NCI-H510A treated with DMSO at 0.1 percent for 48 hours (cell line): ENCODE measurements at places on chromosomes 3 and 15.

GRCh38 chr3:13134879-13135206 lies 61.6 kb upstream of the IQSEC1 start:
- DNase-seq = no peak

- DNase-seq = no peak
These were observed 31.3 kb downstream of the TARS3 start for GRCh38 chr15:101692801-101693598.

DNA sequence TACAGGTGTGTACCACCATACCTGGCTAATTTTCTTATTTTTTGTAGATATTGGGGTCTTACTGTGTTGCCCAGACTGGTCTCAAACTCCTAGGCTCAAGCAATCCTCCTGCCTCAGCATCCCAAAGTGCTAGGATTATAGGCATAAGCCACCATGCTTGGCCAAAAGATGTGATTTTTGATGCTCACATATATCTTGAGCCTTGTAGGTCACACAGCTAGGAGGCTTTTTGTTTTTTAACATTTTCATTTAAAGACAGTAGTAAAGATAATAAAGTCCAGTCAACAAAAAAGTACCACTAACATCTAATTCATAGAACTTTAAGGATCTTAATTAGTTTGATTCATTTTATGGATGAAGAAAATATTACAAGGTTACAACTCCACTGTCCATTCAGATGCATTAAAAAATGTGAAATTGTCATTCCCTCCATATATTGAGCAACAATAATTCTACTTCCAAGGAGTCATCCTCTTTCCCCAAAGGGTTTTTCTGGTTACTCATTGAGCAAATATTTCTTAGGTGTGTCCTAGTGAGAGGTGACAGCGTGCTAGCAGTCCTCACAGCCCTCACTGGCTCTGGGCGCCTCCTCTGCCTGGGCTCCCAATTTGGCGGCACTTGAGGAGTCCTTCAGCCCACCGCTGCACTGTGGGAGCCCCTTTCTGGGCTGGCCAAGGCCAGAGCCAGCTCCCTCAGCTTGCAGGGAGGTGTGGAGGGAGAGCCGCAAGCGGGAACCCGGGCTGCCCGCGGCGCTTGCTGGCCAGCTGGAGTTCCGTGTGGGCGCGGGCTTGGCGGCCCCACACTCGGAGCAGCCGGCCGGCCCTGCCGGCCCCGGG lies 8.3 kb upstream of the TASOR start:
- DNase-seq = no peak

DNA sequence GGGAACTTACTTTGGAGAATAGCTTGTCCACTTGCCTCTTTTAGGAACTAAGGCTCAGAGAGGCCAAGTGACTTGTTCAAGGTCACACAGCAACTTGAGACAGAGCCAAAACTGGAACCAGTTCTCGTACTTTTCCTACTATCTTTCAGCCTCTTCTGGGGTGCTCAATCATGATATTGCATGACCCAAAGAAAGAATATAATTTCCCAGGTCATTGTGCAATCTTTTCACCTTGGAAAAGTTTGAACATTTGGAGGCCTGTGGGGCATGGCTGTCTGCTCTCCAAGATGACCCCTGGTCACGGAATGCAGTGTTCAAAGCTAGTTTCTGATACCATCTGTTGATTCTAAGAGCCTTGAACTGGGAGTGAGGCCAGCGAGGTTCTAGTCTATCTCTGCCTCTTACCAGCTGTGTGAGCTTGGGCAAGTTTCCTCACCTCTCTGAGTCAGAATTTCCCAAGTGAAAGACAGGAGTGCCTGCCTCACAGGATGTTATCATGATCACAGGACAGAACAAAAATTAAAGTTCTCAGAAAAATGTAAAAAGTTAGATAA lies 89.7 kb downstream of the BDH1 start:
- DNase-seq = no peak

GRCh38 chr3:186411994-186412393 lies 50.0 kb upstream of the DGKG start:
- DNase-seq = no peak

DNA sequence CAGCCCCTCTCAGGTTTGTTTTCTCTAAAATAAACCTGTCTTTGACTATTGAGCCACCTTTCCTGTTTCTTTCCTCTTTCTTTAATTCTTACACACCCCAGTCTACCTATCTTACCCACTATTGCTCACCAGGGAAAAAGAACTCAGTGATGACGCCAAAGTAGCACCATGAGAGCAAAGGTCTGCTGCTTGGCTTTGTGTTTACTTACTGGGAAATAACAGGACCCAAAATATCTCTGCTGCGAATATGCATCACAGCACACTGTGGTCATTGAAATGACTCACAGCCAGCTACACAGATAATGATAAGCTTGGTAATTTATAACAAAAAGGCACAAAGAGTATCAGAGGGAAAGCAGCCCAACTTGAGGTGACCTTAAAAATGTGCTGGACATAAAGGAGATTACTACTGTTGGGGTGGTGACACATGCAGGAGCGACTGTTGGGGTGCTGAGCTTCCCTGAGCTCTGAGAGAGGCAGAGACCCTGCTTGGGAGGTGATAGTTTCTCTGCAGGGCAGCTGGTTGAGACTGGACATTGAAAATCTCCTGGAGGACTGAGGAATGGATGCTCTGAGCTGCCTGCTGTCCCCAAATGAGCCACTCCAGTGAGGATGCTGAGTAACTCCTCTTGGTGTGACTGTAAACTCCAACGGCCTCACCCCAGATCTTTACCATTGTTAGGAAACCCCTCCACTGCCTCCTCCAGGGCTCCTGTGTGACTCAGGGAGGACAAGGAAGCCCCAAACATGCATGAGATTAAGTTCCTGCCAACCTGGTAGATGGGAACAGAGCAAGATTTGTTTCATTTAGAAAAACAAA lies 14.5 kb downstream of the EFCAB12 start:
- no peak for DNase-seq

DNA sequence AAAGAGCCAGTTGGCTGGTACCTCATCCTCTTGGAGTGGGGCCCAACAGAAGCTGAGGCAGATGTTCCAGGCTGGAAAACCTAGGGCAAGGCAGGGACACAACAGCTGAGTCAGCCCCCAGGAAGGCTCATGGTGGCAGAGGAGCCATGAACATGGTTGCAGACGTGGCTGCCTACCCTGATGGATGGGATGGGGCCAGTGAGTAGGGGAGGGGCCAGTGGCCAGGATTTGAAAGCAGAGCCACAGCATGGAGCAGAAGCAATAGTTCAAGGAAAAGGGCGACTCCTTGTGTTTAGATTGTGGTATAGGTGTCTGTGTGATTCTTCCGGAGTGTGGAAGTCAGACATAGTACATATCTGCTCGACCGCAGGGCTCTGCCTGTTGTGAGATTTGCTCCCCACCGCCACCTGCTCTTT lies 24.2 kb downstream of the PXYLP1 start:
- no peak for DNase-seq

DNA sequence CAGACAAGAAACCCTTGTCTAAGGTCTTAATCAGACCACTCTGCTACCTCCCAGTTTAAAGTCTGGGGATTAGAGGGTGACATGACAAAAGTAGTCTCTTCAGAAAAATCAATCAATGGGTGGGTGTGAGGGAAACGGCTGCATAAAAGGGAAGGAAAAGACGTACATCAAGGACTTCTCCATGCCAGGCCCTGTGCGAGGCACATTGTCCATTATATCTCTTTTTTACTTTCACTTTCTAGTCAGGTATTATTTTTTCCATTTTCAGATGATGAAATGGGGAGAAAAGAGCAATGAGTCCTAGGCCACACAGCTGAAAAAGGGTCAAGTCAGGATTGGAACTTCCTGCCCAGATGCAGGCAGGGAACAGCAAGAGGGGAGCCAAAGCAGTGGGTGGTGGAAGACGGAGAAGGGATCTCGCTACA lies 4.6 kb upstream of the CX3CR1 start:
- no peak for DNase-seq

DNA sequence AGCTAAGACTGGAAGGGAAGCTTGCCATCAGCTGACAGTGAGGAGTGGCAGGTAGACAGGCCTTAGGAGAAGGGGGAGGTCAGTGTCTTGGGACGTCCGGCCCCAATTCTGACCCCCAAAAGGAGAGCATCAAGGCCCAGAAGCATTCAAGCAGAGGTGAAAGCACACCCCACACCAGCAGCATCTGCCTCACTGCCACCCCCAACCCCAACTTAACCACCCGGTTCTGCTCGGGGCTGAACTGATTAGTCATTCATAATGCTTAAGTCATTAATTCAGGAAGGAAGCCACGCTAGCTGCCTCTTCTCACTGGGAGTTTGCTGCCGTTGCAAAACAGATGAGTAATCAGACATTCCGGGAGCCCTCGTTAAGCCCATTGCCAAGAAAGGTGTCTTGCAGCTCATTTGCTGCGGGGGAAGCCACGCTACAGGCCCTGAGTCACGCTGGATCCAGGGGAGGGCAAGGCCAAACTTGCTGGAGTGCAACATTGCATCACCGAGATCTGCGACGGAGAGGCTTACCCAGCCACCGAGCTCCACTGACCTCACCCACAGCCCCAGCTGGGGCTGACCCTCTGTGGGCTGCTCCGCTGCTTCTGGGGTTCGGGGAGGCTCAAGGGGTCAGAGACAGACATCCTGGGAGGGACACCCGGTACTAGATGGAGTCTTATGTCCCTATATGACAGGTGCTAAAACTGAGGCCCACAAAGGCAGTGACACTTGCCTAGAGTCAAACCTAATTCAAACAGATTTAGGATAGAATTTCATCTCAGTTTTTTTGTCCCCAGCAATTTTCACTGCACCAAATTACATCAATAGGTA lies 46.4 kb upstream of the HES1 start:
- DNase-seq = no peak

DNA sequence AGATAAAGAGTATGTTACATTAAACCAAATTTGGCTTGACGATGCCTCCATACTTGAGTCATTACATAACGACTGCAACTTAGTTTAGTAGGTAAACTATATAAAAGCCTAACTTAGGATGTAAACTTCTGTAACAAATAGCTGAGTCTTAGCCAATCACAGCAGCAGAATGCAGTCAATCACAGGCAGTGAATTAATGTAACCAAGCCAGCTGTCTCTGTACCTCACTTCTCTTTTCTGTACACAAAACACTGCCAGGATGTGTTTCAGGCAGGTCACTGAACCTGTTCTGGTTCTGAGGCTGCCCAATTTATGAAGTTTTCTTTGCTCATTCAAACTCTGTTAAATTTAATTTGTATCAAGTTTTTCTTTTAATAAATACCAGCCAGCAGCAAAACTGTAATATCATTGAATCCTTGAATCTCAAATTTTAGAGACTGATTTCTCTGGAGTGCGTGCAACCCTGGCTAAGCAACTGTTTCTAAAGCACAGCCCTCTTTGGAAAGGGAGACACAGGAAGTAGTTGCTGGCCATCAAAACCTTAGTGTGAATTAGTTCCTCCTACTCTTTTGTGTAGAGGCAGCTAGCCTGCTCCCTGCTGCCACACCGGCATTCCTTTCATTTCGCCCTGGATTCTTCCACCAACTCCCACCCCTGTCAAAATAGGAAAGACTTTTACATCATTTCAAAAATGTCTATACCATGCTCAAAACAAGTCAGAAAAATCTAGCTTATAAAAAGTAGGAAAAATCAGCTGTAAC lies 15.2 kb downstream of the RFTN1 start:
- DNase-seq = no peak

DNA sequence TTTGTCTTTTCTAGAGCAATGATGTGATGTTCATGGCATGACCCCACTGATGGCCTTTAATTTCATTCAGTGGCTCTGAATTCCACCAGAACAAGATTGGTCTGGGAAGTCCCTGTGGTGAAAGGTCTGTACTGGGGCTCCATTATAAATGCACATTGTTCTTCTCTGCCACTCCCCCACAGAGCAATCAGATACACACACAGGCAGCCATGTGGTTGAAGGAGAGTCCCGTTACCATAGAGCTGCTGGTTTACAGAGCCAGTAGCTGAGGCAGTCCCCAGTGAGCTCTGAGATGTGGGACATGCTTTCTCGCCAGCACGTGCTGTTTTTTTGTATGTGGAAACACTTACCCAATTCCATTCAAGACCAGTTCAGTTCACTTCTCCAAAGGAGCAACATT lies 172.7 kb upstream of the TRIM42 start:
- DNase-seq = no peak

GRCh38 chr3:58494107-58494506 lies 2.2 kb downstream of the KCTD6 start:
- no peak for DNase-seq

DNA sequence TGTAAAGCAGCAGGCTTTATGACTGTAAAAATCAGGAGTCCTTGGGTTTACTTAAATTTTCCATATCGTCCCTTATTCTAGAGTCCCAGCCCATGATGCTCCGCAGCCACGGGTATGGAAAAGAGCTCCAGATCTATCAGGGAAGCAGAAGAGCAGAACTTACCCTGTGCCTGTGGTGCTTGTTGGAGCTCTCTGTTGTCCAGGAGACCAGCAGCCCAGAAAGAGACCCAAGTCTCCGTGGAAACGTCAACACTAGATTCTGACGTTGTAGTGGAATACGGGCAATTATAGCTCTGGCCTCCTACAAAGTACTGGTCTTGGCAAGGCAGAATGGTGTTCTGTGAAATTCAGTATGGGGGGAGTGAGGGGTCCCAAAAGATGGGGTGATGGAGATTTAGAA lies 2.0 kb downstream of the GMNC start:
- DNase-seq = no peak

DNA sequence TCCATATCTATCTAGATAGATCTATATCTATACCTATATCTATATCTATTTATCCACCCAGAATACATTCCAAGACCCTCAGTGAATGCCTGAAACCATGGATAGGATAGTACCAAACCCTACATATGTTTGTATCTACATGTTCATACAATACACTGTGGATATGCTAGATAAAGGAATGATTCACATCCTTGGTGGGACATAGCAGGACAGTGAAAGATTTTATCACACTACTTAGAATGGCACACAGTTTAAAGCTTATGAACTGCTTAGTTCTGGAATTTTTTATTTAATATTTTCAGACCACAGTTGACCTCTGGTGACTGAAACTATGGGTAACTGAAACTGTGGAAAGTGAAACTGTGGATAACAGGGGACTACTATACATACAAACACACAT lies 198.8 kb upstream of the TTC14 start:
- no peak for DNase-seq

DNA sequence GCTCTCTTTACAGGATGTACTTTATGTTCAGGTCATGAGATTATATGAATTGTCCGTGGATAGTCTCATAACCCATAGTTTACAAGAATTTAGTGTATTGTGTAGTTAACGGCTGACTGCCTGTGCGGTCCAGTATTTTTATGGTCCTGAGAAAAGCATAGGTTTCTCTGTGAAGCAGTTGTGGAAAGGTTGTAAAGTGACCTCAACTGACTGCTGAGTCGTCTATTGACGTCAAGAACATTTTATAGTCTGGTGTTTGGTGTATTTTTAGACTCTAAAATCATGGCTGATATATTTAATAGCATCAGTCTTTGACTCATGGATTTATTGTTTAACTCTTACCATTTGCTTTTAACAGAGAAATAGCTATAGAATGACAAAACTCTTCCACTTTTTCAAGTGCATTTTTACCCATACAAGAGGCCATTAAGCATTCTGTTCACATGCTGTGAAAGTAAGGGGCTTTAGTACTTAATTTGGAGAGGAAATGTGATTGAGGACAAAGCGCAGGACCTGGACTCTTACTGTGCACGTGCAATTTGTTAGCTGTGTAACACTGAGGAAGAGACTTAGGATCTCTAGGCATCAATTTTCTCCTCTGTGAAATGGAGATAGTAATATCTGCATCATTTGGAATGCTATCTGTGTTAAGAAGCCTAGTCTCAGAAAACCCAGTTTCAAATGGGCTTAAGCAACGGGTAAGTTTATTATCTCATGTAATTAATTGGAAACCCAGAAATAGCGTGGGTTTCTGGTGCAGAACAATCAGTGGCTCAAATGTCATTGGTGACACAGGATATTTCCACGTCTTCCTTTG lies 240.8 kb downstream of the NFKBIZ start:
- DNase-seq = no peak
